Activated naive CD4-positive, alpha-beta T cell treated with Interleukin-2 at 50 U/mL for 16 hours (primary cell): ENCODE measurements at places on chromosomes 11 and 22.

DNA sequence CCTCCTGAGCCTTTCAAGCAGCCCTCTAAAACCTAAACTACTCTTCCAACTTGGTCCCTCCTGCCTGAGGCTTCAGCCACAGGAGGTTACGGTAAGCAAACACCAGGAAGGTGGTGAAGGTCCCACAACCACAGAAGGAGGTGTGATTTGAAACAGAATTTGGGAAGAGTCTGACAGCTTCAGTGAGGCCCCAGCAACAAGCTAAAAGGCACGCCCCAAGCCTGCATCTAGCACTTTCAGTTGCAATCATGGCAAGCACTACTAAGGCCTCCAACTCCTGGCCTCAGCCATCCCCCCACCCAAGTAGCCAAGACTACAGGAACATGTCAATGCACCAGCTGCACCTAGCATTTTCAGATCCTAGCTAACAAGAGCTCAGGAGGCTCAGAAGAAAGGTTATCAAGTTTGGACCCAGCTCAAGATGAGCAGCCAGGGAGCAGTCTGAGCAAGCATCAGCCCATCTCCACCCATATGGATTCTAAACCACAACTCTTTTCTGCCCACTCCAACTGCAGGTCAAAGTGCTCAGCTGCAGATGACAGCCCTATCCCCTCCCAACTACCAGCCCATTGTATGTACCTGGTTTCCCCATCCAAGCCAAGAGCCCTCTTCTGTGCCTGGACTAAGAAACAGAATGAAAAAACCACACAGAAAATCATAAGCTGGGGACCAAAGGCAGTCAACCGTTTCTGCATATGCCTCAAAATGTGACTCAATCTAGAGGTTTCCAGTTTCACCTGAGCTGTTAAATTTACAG, 10.4 kb upstream of the AHNAK start:
- DNase-seq, result peak; percentile 49

DNA sequence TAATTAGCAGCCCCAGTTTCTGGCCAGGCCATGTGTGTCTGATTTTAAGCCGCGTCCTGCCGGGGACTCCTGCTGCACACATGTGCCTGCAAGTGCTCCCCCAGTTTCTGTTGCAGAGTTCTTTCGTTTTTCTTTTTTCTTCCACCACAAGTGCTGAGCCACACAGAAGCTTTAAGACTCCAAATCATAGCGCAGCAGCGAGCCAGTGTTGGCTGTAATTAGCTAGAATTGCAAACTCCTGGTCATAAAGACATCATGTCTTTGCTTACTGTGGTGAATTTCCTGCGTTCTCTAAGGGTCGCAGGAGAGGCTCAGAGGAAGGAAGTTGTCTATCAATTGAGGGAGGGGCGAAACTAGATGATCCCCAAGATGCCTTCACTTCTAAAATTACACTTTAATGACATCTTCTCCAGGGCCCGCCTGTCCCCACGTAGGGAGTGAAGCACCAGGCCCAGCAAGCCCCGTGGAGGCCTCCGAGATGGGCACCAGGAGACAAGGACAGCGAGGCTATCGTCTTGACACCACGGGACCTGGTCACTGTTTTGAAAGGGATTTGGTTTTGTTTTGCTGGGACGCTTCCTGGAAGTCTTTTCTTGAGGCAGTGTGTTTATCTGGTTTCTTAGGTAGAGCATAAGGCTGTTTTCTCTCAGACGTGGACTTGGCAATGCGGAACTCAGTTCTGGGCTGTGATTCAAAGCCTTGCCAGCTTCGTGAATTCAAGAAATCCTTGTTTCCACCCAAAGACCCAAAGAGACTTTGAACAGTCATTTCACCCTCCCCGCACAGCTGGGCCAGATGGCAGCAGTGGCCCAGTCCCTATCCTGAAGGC, 71.8 kb downstream of the UBASH3B start:
- DNase-seq, result peak; percentile 43

GRCh38 chr11:131615611-131616010, 245.2 kb downstream of the NTM start:
- no peak for DNase-seq

DNA sequence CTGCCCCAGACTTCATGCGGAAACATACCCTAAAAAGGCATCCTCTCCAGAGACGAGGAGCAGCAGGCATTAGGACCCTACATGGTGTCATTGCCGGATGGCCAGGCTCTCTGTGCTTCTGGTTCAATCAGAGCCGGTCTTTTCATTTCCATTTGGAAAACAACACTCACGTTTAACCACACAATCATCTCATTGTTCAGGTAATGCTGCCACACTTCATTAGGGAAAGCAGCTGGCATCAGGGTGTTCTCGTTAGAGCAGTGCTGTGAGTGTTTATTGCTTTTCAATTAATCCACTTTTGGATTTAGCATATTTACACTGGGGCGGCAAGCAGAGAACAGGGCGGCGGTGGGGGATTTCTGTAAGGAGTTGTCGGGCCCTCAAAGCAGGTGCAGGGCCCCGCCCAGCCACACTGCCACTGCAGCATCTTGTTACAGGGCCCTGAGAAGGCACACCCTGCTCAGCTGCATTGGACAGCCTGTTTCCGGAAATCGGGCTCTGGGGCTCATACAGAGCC, 338.6 kb downstream of the SHANK2 start:
- DNase-seq, result no peak

DNA sequence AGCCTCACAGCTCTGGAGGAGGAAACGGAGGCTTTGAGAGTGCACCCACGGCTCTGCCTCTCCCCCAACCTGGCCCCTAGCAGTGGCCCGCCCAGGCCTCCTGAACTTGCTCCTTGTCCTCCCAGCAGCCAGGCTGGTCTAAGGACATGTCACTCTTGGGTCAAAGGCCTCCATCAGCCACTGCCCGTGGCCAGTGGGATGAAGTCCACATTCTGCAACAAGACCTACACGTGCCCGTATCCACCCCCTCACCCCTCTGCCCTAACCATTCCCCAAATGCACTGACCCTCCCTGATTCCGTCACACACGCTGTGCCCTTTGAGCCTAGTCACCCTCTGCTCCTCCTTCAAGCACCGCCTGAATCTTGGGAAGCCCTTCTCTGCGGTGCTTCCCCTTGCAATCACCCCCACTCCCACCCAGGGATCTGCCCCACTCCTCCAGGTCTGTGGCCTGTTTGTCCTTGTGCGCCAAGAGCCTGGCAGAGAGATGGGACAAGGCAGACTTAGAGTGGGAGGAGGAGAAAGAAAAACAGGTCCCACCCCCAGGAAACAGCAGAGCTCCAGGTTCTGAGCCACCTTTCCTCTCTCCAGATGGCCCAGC, 37.5 kb upstream of the TEF start:
- DNase-seq, result no peak

DNA sequence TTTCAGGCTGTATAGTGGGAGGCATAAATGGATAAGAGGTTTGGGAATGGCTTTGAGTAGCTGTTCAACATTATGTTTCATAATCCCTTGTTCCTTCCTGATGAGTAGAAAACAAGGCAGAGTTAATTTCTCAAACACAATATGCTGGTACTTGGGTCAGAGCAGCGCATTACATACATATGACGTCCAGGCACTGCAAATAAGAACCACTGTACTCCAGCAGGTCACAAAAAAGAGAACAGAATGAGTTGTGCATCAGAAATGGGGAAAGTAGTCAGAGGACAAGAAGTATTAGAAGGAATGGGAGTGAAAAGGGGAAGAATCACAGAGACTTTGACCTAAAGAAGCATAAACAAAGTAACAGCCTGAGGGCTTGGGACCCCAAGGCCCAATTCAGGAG, 44.0 kb upstream of the RDX start:
- DNase-seq, result no peak

DNA sequence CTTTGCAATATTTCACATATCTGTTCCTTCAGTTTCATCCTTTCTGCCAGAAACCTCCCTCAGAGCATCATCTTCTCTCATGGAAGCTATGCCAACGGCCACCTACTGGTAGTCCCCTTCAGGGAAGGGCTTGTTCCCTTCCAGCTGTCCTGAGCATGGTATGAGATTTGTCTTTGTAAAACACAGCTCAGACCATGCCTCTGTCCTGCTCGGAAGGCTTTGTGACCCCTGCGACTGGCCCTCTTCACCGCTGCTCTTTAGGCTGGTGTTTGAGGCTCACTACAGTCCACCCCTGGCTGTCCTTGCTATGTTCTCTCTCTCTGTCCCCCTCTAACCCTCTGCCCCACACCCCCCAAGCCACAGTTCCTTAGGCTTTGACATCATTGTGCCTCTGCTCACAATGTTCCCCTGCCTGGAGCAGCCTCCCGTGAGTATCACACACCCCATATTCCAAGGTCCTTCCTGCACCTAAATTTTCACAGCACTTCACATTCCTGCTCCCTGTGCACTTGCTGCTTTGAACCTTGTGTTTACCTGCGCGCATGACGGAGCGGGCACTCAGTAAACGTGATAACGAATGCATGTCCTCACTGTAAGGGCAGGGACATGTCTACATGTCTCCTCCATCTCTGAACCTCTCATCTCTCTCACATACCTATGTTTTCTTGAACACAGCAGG, 24.0 kb upstream of the ACER3 start:
- DNase-seq, result no peak

GRCh38 chr22:41831828-41832552, 915 bp upstream of the SREBF2 start:
- DNase-seq, result no peak

DNA sequence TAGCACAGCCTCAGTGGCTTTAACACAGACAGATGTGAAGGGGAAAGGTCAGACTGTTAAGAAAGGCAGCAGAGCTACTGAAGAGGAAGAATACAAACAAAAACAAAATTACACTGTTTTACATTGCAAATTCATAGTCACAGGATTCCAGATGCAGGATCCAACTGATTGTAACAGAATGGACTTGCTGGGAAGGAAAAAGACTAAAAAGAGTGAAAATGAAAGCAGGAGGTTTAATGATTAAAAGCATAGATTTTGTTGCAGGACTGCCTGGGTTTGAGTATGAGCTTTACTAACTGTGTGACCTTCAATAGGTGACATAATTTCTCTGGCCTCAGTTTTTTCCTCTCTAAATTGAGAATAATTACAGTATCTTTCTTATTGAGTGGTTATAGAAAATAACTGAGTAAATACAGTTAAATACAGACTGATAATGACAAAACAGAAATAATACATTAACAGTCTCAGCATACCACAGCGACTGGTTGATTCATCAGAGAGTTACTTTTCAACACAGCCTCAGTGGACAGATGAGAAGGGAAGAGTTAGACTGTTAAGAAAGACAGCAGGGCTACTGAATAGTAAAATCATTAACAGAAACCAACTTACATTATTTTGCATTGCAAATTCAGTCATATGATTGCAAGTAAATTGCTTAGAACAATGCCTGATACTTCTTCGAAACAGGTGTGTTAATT, 704.2 kb upstream of the TENM4 start:
- DNase-seq, result no peak

DNA sequence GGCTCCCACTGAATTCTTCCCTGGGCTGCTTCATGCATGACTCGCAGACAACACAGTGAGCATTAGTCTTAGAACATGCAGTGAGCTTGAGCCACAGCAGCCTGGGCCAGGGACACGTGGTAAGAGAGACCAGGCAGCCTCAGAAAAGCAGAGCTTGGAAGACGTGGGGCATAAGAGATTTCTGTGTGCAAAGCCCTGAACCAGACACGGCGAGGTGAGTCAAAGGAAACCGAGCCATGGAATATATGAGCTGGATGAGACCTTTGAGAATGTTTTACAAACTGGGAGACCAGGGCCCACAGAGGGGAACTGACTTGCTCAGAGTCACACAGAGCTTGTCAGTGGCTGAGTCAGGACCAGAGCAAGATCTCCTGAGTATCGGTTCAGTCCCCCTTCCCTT, 8.5 kb upstream of the FXYD6 start:
- DNase-seq, result no peak

GRCh38 chr22:17871726-17872458, 97.6 kb upstream of the BID start:
- no peak for DNase-seq

DNA sequence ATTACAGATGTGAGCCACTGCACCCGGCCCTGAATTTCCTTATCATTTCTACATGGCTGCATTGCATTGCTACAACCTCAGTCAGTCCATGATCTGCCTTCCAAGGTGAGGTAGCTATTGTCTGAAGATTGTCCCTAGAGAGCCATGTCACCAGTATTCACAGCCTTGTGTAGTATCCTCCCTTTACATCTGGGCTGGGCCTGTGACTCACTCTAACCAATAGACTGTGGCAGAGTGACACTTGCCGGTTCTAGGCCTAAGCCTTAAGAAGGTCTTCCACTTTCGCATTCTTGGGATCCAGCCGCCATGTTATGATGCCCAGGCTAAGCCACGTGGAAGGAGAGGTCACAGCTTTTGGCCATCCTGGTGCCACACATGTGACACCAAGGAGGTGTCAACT, 10.1 kb upstream of the PLEKHB1 start:
- DNase-seq, result no peak

GRCh38 chr11:30091737-30092136, 74.9 kb upstream of the KCNA4 start:
- no peak for DNase-seq

DNA sequence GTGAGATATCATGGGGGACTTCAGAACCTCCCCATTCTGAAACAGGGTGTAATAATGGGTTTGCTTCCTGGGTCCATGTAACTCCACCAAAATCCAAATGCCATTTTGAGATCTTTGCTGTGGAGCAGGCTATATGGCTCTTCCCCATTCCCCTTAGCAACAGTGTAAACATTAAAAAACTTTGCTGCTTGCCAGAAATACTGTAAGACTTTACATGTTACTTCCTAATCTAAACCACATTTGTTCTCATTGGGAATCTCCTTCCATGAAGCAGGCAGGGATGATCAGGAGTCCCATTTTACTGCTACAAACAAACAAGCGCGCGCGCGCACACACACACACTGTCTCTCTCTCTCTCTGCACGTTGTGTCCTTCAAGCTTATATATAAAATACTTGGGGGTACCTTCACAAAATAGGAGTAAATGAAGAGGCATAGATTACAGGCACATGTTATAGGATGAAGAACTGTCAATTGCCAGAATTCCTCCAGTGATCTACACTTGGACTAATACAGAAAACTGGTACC, 86.5 kb downstream of the ANO3 start:
- DNase-seq, result no peak

- no peak for DNase-seq
Measured at GRCh38 chr11:2123628-2123960, 15.6 kb downstream of the IGF2 start.

- DNase-seq, result no peak
Measured at GRCh38 chr11:17894929-17895658, 117.8 kb downstream of the SERGEF start.

- DNase-seq, result no peak
Measured at GRCh38 chr11:56509439-56509838, 18.3 kb upstream of the OR5M8 start.

GRCh38 chr11:99422581-99423427, 402.1 kb downstream of the CNTN5 start:
- no peak for DNase-seq
